ENCODE measurements at places on chromosomes 2 and 18. TPM values are rescaled to one million over a fixed set of nuclear protein-coding genes. Genes with fewer than 3 reads are reported as not detected.

- peaks cover 73% of the 10 kb centered on the region for H3K4me1 ChIP-seq
- no peak for DNase-seq
- no peaks in the 10 kb centered on the region for H3K27me3 ChIP-seq
- peak overlapping the region; percentile 83 for H3K27ac ChIP-seq
- peak overlapping the region; percentile 2 for H3K4me3 ChIP-seq
Observed at GRCh38 chr18:63818212-63818611, 43.0 kb downstream of the SERPINB7 start.

The AKAIN1 gene
- total RNA-seq: not detected

The MALL gene
- 23.1 TPM for total RNA-seq

- H3K4me1 ChIP-seq: 0 out of 2 replicates have a peak, but pooled peaks cover under 1% of the 10 kb centered on the region
- no peak for DNase-seq
- peaks cover 59% of the 10 kb centered on the region for H3K36me3 ChIP-seq
- H3K27ac ChIP-seq: no peak overlapping the region
- H3K27me3 ChIP-seq: peaks cover 3% of the 10 kb centered on the region
Observed at GRCh38 chr2:224772494-224772893, 56.3 kb upstream of the CCDC195 start.

- no peaks in the 10 kb centered on the region for H3K27me3 ChIP-seq
- DNase-seq: peak; percentile 19
- H3K27ac ChIP-seq: peak overlapping the region; percentile 79
Observed at GRCh38 chr2:190649798-190650390, 1.0 kb downstream of the NAB1 start.

DNA sequence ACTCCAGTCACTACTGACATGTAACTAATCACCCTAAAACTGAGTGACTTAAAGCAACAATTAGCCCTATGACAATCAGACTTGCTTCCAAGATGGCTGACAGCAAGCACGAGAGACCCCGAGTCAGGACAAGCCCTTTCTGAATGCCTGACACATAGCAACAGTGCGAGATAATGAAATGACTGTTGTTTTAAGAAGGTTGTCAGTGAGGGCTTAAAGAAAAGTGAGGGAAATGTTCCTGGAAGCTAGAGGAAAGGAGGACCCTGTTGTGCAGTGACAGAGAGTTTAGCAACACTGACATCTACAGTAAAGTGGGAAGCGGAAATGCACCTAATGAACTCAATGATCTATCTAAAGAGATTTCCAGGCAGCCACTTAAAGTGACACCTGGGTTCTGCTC, 163.1 kb downstream of the STK39 start:
- H3K4me1 ChIP-seq: no peaks in the 10 kb centered on the region
- no peak for DNase-seq
- H3K4me3 ChIP-seq: no peak overlapping the region
- peaks cover 9% of the 10 kb centered on the region for H3K36me3 ChIP-seq
- no peak overlapping the region for H3K27ac ChIP-seq
- H3K27me3 ChIP-seq: no peaks in the 10 kb centered on the region

The POTEI gene
- total RNA-seq: not detected

GRCh38 chr2:1752751-1753150, 8.4 kb upstream of the PXDN start:
- no peak overlapping the region for H3K27ac ChIP-seq
- H3K27me3 ChIP-seq: peaks cover 28% of the 10 kb centered on the region
- no peak for DNase-seq
- H3K4me3 ChIP-seq: no peak overlapping the region
- no peaks in the 10 kb centered on the region for H3K36me3 ChIP-seq
- H3K4me1 ChIP-seq: peaks cover 36% of the 10 kb centered on the region

DNA sequence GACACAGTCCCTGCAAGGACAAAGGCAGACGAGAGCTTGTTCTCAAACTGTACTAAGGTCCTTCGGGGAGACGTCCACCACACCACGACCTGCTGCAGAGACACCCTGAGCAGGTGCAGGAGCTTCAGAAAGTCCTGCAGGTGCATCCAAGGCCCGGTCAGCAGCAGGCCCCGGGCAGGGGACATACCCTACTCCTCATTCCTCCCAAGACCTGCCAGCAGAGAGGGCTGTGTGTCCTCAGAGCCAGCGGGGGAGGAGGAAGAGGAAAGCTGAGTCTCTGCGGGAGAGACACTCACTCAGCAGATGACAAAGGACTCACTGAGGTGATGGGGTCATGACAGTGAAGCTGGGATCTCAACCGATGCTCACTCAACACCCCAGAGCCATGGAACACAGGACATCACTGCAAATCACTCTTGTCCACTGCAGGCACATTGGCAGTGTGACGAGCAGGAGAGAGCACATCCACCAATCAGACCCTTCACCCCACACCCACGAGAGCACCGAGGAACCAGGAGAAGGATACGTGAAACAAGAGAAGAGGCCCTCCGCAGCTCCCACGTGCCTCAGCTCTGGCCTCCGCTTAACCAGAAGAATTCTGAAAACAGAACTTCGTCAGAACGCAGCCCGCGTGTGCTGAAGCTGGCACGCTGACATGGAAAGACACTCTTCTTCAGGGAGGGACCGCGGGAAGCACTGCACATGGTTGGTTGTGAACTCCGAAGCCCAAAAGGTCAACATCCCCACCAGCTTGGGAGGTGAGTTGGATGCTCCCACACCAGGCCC, 9.3 kb downstream of the HDAC4 start:
- no peak overlapping the region for H3K27ac ChIP-seq
- DNase-seq: no peak
- peaks cover 7% of the 10 kb centered on the region for H3K4me1 ChIP-seq
- no peaks in the 10 kb centered on the region for H3K27me3 ChIP-seq
- H3K36me3 ChIP-seq: peaks cover 5% of the 10 kb centered on the region

- H3K27ac ChIP-seq: peak overlapping the region; percentile 83
- peaks cover 11% of the 10 kb centered on the region for H3K36me3 ChIP-seq
- H3K4me3 ChIP-seq: peak overlapping the region; percentile 24
- peaks cover 80% of the 10 kb centered on the region for H3K4me1 ChIP-seq
- DNase-seq: no peak
Observed at GRCh38 chr2:45943219-45944044, 292.0 kb downstream of the PRKCE start.

- H3K27me3 ChIP-seq: no peaks in the 10 kb centered on the region
- no peak for DNase-seq
- H3K27ac ChIP-seq: peak overlapping the region; percentile 24
- H3K4me1 ChIP-seq: peaks cover 76% of the 10 kb centered on the region
- H3K36me3 ChIP-seq: no peaks in the 10 kb centered on the region
Observed at GRCh38 chr2:202114795-202115194, 41.7 kb downstream of the KIAA2012 start.

The CRACDL gene
- not detected for total RNA-seq

The CFC1 gene
- not detected for total RNA-seq

DNA sequence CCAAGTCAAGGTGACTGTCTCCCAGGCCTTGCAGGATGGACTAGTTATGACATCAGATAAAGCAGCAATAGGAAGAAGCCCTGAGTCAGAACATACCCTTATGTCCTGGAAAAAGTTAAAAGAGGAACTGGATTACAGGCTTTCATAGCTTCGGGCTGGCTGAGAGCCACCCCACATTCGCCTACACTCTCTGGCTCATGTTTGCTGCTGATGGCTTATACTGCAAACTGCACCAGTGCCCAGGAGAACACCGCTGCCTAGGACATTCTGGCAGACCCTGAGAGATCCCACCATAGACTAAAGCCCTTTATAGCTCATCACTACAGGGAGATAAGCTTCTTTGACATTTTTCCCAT, 20.3 kb downstream of the SLC8A1 start:
- H3K4me3 ChIP-seq: peak overlapping the region; percentile 69
- peaks cover 92% of the 10 kb centered on the region for H3K4me1 ChIP-seq
- DNase-seq: peak; percentile 81
- no peaks in the 10 kb centered on the region for H3K27me3 ChIP-seq
- H3K27ac ChIP-seq: peak overlapping the region; percentile 95

The TSPYL6 gene
- not detected for total RNA-seq

DNA sequence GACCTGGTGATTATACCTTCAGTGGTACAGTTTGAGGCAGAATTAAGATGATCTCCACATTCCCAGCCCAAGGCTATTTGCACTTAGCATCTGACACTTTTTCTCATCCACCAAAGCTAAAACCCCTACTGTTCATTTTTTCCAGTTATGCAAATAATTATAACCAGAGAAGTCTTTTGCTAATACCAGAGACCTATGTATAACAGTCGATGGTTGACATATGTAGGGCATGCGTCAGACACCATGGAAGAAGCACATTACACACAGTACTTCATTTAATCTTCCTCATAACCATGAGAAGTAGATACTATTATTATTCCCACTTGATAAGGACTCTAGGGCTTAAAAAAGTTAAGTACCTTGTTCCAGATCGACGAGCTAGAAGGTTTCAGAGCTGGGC, 36.5 kb downstream of the AP1S3 start:
- no peak overlapping the region for H3K27ac ChIP-seq
- no peak overlapping the region for H3K4me3 ChIP-seq
- no peaks in the 10 kb centered on the region for H3K27me3 ChIP-seq

DNA sequence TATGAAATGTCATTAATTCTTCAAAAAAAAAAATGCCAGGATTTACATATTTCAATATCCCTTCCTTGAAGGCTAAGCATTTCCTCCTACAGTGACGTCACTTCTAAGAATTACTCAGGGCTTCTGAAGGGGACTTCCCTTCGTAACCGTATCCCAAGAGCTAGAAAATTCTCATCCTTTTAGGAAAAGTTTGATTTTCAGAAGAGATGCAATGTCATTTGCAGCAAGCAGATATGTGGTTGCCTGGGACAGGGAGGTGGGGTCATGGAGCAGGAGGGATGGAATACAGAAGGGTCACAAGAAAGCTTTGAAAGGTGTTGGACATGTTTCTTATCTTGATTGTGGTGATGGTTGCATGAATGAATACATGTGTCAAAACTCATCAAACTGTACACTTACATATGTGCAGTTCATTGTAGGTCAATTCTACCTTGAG, 97.0 kb upstream of the ATL2 start:
- peaks cover 50% of the 10 kb centered on the region for H3K27me3 ChIP-seq
- DNase-seq: no peak
- H3K4me3 ChIP-seq: no peak overlapping the region
- no peaks in the 10 kb centered on the region for H3K4me1 ChIP-seq
- H3K36me3 ChIP-seq: no peaks in the 10 kb centered on the region

DNA sequence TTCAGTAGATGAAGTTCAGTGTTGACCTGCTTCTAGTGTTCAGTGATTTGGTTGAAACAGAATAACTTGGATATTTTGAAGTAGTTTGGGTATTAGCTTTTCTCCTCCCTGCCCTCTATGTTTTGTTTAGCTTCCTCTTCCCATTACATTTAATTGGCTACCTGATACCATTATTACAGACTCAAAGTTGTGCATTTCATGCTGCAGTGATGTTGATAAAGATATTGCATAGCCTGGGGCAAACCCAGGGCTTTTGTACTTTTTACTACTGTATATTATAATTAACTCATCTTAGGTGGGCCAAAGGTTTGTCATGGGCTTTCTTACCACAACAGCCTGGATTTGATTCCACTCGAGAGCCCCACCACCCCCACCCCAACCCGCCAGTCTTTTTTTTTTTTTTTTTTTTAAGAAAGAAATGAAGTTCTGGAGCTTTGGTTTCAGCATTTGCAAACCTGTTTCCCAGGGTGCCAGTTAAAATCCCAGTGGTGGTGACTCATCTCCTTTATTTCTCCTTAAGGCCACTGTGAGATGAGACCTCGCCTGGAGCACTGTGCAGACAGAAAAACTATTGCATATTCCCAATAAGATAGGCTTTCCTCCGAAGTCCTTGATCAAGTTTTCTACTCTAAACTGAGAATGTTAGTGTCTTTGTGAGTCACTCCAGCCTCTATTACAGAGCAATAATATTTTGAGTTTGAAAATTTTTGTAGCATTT, 393.7 kb upstream of the FANCL start:
- H3K27me3 ChIP-seq: no peaks in the 10 kb centered on the region
- no peak overlapping the region for H3K4me3 ChIP-seq
- no peaks in the 10 kb centered on the region for H3K4me1 ChIP-seq
- no peak for DNase-seq

DNA sequence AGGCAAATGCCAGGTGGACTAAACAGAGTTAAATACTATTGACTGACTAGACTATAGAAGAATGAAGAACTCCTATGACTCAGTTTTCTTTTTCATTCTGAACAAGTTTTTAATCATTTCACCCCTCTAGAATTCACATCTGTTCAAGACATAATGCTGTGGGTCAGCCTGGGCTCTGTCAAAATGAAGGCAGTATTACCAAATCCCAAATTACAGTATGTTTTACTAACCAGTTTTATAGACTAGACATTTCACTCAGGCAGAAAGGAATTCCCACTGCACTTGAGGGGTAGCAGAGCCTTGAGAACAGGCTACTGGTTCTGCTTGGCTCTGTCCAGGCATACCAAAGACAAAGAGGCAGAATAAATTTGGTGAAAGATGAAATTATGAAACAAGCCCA, 511.7 kb downstream of the EPHA4 start:
- no peaks in the 10 kb centered on the region for H3K4me1 ChIP-seq
- no peak overlapping the region for H3K27ac ChIP-seq
- H3K4me3 ChIP-seq: no peak overlapping the region
- DNase-seq: no peak

GRCh38 chr2:194452504-194452903, 1204.5 kb upstream of the SLC39A10 start:
- H3K4me3 ChIP-seq: no peak overlapping the region
- no peaks in the 10 kb centered on the region for H3K4me1 ChIP-seq
- no peak for DNase-seq
- H3K27me3 ChIP-seq: no peaks in the 10 kb centered on the region
- no peaks in the 10 kb centered on the region for H3K36me3 ChIP-seq

The C2orf80 gene
- total RNA-seq: not detected

DNA sequence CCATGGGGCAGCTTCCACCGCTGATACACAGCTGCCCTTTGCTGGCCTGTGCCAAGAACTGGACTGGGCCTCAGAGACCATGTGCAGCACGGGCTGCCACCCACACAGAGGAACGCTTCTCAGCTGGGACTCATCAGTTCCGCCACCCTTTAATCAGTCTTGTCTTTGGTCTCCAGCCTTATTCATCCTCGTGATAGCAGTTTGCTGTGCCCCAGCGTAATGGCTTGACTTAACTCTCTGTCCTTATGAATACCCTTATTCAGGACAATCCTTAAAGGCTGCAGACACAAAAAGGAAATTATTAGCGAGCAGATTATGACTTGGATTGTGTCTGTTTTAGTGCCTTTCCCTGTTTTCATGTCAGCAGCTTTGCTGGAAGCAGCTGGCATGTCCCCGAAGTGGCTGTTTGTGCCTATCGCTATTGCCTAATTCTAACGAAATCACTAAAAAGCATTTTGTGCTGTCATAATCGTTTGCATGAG, 108.9 kb upstream of the DAPL1 start:
- no peak overlapping the region for H3K4me3 ChIP-seq
- no peak overlapping the region for H3K27ac ChIP-seq
- peak; percentile 28 for DNase-seq
- H3K4me1 ChIP-seq: peaks cover 16% of the 10 kb centered on the region
- peaks cover under 1% of the 10 kb centered on the region for H3K27me3 ChIP-seq

The STAT4 gene
- 1.2 TPM for total RNA-seq

DNA sequence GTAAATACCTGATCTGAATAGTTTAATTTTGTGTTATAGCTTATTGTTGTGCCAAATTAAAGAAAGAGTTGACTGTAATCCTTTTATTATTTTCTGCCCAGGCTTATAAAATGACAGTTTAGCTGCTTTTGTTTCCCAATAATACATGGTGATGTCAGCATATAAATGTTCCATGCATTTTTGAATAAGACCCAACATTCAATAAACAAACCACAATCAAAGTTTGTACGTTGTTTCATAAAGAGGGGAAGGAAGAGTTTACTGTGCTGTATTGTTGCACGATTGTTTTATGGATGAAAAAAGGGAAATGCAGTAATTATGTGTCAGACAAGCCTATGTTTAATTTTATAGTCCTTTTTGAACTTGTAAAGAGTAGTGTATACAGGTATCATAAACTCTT, 177.2 kb upstream of the SCN7A start:
- H3K36me3 ChIP-seq: no peaks in the 10 kb centered on the region
- peaks cover 7% of the 10 kb centered on the region for H3K4me1 ChIP-seq
- H3K27ac ChIP-seq: no peak overlapping the region
- H3K4me3 ChIP-seq: no peak overlapping the region

The INHA gene
- 0.60 TPM for total RNA-seq

Data from HFFc6 (cell line).